NCI-H226 (cell line): ENCODE measurements at places on chromosomes 16 and 17.

DNA sequence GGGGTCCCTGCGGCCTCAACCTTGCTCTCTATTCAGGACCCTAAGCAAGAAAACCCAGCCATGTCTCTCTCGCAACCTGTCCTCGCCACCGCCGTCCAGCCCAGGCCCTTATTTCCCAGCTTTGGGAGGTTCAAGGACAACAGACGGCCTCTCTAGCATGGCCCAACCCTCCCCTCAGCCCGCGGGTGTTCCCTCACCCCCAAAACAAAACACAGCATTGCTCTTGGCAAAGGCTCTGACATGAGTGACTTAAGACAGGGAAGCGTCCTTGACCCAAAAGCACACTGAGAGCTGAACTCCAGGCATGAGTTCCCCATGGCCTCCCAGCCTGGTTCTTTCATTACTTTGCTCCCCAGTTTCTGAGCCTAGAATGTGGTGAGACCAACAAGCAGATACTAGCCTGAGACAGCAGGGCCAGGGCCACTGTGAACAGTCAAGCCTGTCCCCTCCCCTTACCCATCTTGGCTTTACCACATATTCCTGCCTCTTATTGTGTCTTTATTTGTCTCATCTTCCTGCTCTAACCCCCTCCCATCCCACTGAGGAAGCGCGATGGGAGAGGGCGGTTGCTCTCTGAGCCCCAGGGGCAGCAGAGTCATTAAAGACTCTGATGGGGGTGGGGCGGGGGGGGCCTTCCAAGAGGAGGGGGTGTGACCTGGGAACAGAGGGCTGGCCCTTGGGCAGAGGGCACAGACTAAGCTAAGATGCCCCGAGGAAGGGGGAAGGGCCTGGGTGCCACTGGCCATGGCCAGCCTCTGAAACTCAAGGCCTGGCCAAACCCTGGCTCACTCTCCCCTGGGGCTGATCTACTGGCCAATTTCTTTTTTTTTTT is 11.8 kb downstream of the SREBF1 start:
- no peak for DNase-seq

DNA sequence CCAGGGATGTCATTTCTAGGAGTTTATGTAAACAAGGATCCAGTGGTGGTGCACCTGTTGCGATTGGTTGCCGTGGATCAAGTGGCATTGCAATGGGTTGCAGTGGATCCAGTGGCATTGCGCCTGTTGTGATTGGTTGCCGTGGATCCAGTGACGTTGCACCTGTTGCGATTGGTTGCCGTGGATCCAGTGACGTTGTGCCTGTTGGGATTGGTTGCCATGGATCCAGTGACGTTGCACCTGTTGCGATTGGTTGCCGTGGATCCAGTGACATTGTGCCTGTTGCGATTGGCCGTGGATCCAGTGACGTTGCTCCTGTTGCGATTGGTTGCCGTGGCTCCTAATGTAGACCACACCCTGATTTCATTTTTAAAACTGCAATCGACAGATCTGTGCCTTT is 56.2 kb upstream of the CRISPLD2 start:
- DNase-seq = no peak

GRCh38 chr16:50025537-50025931 is 509 bp downstream of the CNEP1R1 start:
- no peak for DNase-seq

DNA sequence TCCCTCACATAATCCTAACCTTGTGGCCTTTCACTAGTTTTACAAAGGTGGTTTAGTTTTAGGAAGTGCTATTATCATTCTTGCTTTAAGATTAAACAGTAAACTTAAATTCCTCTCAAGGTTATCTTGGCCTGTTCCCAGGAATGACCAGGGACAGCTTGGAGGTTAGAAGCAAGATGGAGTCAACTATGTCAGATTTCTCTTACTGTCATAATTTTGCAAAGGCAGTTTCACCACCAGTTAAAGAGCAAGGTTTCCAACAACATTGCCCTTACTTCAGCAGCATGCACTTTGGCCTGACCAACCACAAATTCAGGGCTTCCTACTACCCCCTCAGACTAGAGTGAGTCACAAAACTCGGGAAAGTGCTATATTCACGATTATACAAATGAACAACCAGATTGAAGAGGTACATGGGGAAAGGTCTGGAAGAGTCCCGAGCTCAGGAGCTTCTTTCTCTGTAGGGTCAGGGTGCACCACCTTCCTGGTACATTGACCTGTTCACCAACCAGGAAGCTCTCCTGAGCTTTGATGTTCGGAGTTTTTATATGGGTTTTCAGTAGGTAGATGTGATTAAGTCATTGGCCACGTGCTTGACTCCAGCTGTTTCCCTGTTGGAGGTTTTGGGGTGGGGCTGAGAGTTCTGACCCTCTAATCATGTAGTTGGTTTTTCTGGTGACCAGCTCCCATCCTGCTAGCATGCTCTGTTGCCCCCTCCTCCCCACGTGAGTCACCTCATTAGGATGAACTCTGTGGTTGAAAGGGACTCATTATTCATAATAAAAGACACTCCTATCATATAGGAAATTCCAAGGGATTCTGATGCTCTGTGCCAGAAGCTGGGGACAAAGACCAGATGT is 19.4 kb downstream of the RHOT1 start:
- peak; percentile 90 for DNase-seq

- DNase-seq = no peak
Observed at GRCh38 chr16:49828533-49829267, 27.2 kb downstream of the ZNF423 start.

GRCh38 chr17:48578616-48579470 is 693 bp upstream of the HOXB4 start:
- no peak for DNase-seq

DNA sequence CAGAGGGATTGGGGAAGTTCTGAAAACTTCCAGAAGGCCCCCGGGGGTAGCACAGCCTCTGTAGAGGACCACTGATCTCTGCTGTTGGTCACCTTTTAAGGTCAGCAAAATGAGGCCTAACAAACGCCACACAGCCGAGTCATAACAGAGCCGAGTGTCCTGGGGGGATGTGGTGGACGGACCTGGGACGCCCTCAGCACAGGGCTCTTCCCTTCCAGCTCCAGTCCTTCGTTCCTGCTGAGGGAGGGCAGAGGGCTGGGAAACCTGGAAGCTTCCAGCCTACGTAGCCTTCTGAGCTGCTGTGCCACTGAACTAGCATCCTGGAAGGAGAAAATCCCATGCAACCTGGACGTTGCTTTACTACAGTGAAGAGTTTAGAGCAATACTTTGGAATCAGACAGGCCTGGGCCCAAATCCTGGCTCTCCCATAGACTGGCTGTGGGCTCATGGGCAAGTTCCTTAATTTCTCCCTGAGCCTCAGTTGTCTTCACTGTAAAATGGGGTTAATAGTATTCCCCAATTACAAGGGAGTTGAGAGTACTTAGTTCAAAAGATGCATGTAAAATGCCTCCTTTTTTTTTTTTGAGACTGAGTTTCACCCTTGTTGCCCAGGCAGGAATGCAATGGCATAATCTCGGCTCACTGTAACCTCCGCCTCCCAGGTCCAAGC is 34.4 kb upstream of the ZCCHC14 start:
- DNase-seq = no peak

DNA sequence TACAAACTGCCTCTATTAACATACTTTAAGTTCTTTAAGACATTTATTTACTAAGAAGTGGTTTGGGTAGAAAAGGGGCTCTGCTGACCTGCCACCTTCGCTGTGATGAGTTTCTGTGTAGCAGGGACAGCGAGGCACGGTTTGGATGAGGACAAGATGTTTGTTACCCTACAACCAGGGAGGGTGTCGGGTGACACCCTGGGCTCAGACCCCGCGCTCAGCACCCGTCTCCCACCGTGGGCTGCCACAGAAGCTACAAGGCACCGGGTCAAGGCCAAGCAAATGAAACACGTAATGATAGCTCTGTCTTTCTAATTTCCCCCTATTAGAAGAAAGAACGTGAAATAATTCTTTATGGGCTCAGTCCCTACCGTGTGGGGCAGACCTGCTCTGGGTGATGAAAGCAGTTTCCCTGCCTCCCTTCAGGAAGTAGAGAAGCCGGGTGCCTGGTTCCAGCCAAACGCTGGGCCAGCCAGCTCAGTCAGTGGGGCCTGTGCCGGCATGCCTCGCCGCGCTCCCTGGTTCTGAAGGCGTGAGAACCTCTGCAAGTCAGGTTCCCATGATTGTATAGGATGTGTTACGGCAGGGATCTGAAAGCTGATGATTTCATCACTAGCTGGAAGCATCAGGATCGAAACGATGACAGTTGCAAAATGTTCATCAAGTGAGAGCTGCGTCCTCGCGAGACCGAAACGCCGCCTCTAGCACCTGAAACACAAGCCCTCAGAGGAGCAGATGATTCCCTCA is 3.9 kb downstream of the ZNF750 start:
- DNase-seq = no peak
